Activated T-helper 1 cell treated with anti-CD3 and anti-CD28 coated beads, Interleukin-2, amount 50 U/mL, for 16 hours (primary cell): ENCODE measurements at places on chromosomes 1 and 21.

DNA sequence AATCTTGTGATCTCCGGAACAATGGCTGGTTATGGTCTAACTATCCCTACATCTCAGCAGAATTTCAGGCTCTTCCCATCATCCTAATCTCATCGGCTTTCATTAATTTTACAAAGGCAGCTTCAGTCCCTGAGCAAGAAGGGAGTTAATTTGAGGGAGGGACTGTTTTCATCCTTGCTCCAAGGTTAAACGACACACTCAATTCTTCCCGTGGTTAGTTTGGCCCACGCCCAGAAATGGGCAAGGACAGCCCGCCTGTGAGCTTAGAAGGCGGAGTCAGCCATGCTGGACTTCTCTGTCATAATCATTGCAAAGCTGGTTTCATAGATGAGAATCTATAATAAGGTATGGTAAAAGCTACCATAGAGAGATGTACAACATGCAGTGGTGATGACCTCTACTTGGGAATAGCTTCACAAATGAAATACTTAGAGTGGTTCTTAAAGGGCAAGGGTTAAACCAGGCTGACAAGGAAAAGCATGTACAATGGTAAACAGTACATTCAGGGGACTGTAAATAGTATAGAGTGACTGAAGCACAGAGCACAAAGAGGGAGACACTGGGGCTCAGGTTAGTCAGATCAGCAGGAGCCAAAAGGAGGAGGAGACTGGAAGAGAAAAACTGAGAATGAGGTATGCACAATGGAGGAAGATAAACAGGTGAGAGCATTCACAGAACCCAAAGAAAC, 108.8 kb downstream of the SMYD3 start:
- no peak for DNase-seq

GRCh38 chr1:150696162-150696561, 792 bp downstream of the GOLPH3L start:
- no peak for DNase-seq

DNA sequence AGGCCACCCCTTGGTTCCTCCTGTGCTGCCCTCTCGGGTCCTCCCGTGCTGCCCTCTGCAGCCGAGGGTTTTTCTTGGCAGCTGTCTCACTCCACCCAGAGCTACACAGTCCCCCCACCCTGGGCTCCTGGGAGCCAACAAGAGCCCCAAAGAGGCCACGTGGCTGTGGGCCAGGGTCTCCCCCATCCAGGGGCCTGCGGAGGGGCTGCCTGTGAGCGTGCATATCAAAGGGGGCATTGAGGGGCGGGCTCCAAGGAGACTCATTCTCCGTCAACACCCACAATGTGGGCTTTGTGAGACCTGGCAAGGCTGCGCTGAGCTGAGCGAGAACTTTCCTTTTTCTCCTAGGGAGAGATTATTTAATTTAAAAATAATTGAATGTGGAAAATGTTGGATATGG, 108.7 kb upstream of the ARHGEF16 start:
- no peak for DNase-seq

DNA sequence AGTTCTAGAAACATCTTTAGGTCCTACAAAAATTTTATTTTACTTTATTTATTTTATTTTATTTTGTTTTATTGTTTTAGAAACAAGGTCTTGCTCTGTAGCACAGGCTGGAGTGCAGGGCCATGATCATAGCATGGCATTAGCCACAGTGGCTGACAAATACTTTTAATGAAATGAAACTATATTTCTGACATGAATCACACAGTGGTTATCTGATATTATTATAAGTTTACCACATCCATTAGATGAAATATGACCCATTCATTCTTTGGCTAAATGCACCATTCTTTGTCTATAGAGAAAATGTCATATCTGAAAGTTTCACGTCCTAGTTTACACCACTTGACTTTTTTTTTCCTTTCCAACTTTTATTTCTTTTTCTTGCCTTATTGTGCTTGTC, 613.4 kb upstream of the ADAMTS5 start:
- DNase-seq, result no peak

GRCh38 chr1:42964044-42964812, 5.6 kb upstream of the SLC2A1 start:
- DNase-seq, result no peak

GRCh38 chr1:176521211-176521610, 58.2 kb downstream of the PAPPA2 start:
- DNase-seq, result no peak
